ENCODE measurements at places on chromosomes 16 and 17. TPM values are rescaled to one million over a fixed set of nuclear protein-coding genes. Genes with fewer than 3 reads are reported as not detected.

Gene CCL14
- polyA plus RNA-seq, result 15.0 TPM

- DNase-seq, result no peak
Observed at GRCh38 chr17:3400055-3400454, 1.8 kb upstream of the OR1E1 start.

DNA sequence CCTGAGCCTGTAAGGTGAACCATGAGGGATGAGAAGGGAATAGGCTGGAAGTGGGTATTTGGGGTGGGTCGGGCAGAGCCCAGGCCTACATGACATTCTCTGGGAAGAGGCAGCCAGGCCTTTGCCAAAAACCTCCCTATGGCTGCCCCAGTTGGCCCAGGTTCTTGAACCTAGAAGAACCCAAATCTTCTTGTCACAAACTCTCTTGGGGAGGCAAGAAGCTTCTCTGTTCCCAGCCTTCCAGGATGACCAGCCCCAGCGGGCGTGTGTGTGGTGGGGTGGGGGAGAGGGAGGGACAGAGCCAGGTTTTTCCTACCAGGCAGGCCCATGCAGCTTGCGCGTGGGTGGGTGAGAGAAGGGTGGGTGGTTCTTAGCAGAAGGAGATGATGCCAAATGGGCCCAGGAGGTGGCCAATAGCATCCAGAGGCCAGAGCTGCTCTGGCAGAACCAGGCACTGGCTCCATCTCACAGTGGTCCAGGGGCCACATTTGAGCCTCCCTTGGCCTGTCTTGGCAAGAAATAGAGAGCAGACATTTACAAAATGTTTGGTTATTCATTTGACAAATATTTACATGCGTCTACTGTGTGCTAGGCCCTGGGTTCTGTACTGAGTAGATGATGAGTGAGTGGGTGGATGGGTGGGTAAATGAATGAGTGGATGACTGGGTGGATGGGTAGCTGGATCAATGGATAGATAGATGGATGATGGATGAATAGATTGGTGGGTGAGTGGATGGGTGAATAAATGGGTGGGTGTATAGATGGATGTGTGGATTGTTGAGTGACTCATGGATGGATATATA is 44.3 kb upstream of the PLCG2 start:
- no peak for DNase-seq

Gene NQO1
- polyA plus RNA-seq, result 27.9 TPM

GRCh38 chr16:67847064-67847861 is at the start of gene CENPT:
Gene CENPT (minus strand): TSS chr16:67847693. CDS start chr16:67833859, 13,834 bp downstream.
- DNase-seq, result no peak

GRCh38 chr17:73492821-73493814 is 151.1 kb downstream of the SDK2 start:
- DNase-seq, result peak; percentile 45
